ENCODE measurements at places on chromosomes 5 and 9.

GRCh38 chr5:136006761-136007251 lies 22.0 kb upstream of the TGFBI start:
- no peak for DNase-seq

- no peak for DNase-seq
Observed at GRCh38 chr9:137431416-137431931, 8.3 kb downstream of the NOXA1 start.

- DNase-seq = no peak
Observed at GRCh38 chr5:131812371-131813160, 15.7 kb upstream of the FNIP1 start.

DNA sequence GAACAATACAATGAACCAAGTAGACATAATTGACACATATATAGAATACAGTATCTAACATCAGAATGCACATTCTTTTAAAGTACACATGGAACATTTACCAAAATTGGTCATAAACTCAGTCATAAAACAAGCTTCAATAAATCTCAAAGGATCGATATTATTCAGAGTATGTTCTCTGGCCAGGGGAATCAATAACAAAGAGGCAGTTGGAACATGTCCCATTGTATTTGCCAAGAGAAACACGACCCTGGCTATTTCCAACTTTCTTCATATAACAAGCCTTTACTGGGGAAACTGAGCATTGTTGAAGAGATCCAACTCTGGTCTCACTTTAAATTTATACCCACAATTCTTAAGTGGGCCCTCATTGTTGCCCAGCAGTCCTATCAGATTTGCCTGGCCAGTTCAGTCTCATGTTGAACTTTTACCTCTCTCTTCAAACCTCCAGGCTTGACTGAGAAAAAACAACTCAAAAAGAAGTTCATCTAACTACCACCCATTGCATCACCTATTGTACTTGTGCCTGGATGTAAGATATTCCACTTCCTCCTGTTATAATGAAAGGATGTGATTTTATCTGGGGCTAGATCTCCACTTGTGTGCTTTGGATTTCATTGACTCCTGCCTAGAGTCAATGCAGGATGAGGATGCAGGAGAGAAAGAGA lies 162.5 kb downstream of the HSPA4 start:
- DNase-seq = no peak

DNA sequence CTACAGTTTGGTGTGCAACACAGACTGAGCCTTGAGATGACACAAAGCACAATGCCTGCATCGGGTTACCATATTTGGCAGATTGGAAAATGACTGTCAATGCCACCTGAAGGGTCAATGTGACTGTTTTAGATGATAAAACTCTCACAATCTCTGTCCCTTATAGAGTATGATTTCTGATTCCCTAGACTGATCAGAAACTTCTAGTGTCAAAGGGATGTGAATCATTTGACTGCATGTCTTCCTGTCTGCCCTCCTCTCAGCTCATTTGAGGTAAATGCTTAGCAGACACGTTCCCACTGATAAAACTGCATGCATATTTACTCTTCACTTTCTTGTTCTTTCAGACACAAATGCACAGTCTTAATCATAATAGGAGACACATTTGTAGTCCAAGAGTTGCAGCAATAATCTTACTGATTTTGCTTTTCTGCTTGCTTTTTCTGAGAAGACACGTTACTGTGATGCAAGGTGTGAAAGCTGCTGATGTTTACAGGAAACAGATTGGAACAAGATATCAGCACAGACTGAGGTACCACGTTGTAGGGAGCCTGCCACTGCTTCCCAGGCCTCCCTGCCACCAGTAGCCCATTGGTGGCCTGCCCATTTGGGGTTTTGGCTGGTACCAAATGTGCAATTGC lies 77.8 kb downstream of the GCNT4 start:
- no peak for DNase-seq

GRCh38 chr9:106766616-106767015 lies 96.3 kb upstream of the ZNF462 start:
- DNase-seq = no peak

DNA sequence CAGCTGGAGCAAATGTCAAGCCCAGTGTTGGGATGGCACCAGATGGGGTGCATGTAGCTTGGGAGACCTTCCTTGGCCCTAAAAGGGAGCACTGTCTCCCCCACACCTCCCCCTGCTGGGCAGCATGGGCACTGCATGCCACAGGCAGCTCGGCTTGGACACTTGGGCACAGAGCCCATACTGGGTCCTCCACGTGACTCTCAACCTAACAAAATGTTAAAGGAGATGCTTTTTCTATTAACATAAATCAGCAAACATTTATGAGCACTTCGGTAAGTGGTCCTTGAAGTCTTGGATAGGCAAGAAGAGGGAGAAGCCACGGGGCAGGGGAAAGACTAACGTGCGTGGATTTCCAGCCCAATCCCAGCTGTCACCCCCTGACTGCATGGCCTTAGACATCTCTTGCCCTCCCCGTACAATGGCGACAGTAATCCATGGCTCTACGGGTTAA lies 23.9 kb upstream of the MAPK9 start:
- DNase-seq = peak; percentile 18

DNA sequence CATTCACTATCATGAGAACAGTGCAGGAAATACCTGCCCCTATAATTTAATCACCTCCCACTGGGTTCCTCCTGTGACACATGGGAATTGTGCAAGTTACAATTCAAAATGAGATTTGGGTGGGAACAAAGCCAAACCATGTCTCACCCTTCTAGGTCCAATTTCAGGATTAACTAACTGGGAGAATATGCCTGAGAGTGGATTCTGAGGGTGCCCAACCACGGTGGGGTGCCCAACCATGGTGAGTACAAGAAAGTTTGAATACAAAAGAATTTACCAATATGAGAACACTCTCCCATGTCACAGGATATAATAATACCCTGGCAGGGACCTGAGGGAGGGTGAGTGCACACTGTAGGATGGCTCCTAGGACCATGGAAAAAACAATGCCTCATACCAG lies 17.2 kb upstream of the GDA start:
- DNase-seq = no peak

GRCh38 chr5:120684213-120684612 lies 220.1 kb downstream of the PRR16 start:
- DNase-seq = no peak

- no peak for DNase-seq
Observed at GRCh38 chr9:19424176-19424779, 15.5 kb downstream of the ACER2 start.

DNA sequence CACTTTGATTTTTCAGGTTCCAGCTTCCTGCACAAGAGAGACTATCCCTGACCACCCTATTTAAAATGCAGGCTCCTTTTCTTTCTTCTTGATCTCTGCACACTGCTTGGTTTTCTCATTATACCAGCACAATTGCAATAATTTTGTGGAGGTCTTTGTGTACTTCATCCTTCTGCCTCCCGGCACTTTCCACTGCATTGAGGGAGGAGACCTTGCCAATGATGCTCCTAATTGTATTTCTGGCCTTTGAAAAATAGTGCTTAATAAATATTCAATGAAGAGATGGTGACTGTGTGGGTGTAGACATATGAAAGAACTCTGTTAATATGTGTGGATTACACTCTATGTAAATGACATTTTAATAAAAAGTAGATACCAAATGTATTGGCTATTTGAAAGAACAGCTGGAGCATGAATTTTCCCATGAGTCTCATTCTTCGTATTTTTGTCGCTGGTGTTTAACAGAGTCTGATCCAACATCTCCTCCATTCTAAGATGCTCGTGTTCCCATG lies 42.1 kb downstream of the FOXI1 start:
- DNase-seq = no peak

DNA sequence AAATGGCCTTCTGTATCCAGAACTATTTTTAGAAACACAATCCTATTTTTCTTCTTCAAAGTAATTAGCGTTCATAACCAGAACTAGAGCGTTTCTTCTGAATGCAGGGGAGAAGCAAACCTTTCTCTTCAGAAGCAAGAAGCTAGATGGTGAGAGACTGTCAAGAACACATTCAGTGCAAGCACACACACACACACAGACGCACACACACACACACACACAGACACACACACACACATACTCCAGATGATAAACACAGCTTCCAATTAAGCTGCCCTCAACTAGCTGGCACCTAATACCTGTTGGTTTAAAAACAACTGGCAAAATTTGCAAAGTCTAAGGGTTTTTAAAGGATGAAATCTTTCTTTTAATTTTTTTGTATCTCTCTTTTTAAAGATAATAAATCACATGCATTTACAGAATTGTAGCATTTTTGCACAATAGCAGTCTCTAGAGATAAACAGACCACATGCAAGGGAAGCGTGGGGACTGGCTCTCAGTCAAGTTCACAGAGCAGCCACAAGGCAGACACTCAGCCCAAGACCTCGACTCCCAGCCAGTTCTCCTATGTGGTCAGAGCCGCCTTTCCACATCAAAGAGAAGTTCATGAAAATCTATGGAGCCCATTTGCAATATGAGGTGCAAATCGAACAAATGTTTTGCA lies 138.5 kb downstream of the TTLL11 start:
- DNase-seq = no peak

GRCh38 chr5:138754699-138755057 lies 1.5 kb downstream of the CTNNA1 start:
- no peak for DNase-seq

Data from anterior cingulate cortex (tissue), 58 donors.